ENCODE measurements at places on chromosomes 6 and 20.

GRCh38 chr20:24773751-24774201 is 175.3 kb upstream of the CST7 start:
- DNase-seq = no peak

- DNase-seq = no peak
Measured at GRCh38 chr6:36633915-36634314, 39.8 kb downstream of the SRSF3 start.

GRCh38 chr6:7696061-7696460 is 29.8 kb upstream of the BMP6 start:
- DNase-seq = no peak

- no peak for DNase-seq
Measured at GRCh38 chr6:167846997-167847606, 20.4 kb downstream of the AFDN start.

DNA sequence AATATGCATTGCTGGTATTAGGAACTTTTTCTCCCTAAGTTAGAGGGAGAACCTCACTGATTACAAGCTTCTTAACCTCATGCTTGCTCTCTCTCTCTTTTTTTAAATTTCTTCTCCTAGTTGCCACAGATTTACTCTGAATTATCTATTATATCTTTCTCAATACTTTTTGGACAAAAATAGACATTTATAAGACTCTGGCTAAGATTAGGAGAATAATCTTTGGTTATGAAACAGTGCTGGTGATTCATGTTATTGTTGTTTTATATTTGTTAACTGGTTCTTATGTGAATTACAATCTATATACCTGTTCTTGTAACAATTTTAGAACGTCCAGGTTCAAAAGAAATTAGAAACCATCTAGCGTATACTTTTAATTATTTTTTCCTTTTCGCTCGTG is 187.8 kb downstream of the OGFRL1 start:
- no peak for DNase-seq

DNA sequence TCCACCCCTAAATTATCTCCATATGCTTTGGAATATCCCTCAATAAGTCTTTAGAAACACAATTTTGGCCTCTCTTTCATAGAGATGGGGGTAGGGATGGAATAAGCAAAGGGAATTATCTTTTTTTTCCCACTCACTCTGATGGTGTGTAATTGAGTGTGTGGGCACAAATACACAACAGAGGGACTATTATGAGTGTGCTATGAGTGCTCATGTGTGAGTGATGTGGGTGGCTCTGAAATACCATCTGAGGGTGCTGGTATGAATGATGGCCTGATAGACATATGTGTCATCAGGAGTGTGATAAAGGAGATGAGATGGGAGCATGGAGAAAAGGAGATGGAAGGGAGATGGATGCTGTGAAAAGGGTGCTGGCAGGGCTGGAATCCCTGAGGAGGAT is 35.6 kb downstream of the GSS start:
- no peak for DNase-seq

DNA sequence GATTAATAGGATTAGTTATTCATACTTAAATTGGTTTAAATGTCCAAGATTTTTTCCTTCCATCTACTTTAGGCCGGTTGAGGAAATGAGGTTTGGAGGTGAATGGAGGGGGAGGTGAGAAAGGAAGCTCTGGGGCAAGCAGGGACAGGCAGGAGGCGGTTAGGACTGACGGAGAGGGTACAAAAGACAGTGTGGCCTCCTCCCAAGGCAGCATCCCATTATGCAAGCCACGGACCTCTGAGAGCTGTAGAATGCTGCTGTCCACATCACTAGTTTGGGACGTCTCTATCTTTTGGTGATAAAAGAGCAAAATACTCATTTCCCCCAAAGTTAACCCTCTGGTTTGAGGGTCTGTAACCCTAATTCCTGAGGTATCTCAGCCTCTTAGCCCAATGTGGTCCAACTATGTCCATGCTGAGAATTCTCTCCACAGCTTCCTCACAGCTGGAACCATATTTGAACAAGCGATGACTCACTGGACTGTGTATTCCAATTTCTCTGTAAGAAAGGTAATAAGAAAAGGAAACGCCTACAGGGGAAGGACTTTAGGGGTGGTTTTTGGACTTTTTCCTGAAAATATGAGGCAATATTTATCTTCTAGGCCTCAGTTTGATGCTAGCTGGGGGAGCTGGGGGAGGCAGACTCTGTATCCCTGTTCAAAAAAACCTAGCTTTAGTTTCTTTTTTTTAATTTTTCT is 172.2 kb downstream of the TFAP2B start:
- no peak for DNase-seq

Measured in activated CD4-positive, alpha-beta T cell treated with anti-CD3 and anti-CD28 coated beads, Interleukin-2, amount 50 U/mL, for 48 hours (primary cell).